Brain pericyte (primary cell): ENCODE measurements at places on chromosomes 1 and 21.

- no peak for DNase-seq
These were observed 5.8 kb downstream of the AGRN start for GRCh38 chr1:1025730-1026129.

- DNase-seq = no peak
These were observed 66.1 kb upstream of the SLC22A15 start for GRCh38 chr1:115910231-115910630.

- DNase-seq = no peak
These were observed 90.4 kb downstream of the KCNK1 start for GRCh38 chr1:233704170-233704897.

DNA sequence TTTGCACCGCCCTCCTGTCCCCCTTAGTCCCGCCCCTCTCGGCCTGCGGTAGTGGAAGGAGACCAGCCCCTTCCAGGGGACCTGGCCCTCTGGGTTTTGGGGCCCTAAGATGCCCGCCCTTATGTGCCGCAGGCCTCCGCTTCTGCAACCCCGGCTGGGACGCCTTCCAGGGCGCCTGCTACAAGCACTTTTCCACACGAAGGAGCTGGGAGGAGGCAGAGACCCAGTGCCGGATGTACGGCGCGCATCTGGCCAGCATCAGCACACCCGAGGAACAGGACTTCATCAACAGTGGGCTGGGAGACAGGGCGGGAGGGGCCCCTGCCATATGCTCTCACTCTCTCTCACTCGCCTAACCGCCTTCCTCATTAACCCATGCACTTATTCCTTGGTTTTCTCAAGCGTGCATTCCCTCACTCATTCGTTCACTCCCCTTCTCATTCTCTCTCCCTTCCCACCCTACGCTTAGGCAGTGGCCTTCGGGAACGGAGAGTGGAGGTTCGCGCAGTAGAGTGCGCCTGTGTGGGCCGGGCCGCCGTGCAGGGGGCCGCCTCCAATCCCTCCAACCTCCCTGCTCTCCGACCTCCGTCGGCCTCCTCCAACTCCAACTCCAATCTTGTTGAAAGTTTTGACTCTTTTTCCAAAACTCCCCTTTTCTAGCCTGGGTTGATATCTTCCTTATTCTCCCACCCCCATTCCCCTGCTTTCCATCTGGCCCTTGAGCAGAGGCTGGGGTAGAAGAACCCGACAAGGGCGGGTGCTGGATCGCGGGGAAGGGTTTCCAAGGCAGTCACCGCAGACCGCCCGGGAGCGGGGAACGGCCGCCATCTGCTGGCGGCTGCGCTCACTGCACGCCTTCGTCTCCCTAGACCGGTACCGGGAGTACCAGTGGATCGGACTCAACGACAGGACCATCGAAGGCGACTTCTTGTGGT, 15.2 kb downstream of the BCAN start:
- no peak for DNase-seq

DNA sequence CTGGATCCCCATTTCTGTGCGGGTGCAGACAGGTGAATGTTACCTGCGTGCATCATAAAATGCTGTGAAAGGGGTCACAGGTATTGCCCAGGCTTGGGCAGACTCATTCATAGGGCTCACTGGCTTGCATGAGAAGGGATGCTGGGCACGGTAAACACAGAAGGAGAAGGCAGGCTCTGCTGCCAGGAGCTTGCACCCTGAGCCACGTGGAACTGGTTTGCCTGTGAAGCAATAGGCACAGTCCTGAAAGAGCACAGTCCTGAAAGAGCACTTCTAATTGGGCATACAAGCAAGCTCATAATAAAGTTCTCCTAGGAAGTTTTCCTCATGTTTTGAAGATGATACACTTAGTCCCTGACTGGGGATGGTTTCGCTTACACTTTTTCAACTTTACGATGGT, 40.9 kb downstream of the GALNT2 start:
- DNase-seq = no peak

- DNase-seq = no peak
These were observed 2.1 kb downstream of the MROH7 start for GRCh38 chr1:54643736-54644135.
